ENCODE measurements at places on chromosomes 2 and 18.

GRCh38 chr2:23200787-23201114, 184.2 kb upstream of the KLHL29 start:
- H3K27ac ChIP-seq: no peak overlapping the region
- no peaks in the 10 kb centered on the region for H3K4me1 ChIP-seq
- no peak overlapping the region for H3K4me3 ChIP-seq
- no peaks in the 10 kb centered on the region for H3K36me3 ChIP-seq

GRCh38 chr2:38682008-38682575, 16.2 kb downstream of the GALM start:
- peaks cover 40% of the 10 kb centered on the region for H3K4me1 ChIP-seq
- peak overlapping the region; percentile 89 for H3K27ac ChIP-seq
- H3K4me3 ChIP-seq: peak overlapping the region; percentile 92
- peak; percentile 76 for DNase-seq
- H3K36me3 ChIP-seq: peaks cover 57% of the 10 kb centered on the region
- H3K27me3 ChIP-seq: no peaks in the 10 kb centered on the region

GRCh38 chr2:130850788-130851623, 14.3 kb downstream of the ARHGEF4 start:
- DNase-seq: no peak
- H3K36me3 ChIP-seq: no peaks in the 10 kb centered on the region
- no peaks in the 10 kb centered on the region for H3K4me1 ChIP-seq

DNA sequence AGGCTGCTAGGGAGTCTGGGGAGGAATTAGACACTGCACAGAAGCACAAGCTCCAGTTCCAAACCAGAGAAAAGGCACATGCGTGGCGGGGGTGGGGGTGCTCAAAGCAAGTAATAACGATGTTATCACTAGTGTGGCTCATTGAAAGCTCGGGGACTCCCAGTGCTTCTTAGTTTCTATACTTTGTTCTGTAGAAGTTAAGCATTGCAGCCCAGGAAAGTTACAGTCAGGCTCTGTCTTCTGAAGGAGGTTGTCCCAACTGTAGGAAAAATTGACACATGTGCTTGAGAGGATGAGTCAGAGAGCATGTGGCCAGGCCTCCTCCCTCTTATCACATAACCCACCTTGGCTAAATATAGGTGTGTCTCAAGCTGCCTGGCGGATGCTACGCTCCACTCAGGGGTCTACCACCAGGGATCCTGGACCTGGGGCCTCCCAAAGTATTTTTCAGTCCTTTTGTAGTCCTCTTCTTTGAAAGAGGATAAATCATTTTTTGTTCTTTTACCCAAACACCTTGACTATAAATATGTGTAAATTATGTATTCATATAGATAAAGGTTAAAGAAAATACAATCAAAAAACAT, 3.8 kb downstream of the GALNT5 start:
- H3K4me3 ChIP-seq: peak overlapping the region; percentile 57
- peaks cover 4% of the 10 kb centered on the region for H3K4me1 ChIP-seq
- no peaks in the 10 kb centered on the region for H3K27me3 ChIP-seq
- H3K27ac ChIP-seq: no peak overlapping the region
- no peaks in the 10 kb centered on the region for H3K36me3 ChIP-seq
- DNase-seq: no peak

DNA sequence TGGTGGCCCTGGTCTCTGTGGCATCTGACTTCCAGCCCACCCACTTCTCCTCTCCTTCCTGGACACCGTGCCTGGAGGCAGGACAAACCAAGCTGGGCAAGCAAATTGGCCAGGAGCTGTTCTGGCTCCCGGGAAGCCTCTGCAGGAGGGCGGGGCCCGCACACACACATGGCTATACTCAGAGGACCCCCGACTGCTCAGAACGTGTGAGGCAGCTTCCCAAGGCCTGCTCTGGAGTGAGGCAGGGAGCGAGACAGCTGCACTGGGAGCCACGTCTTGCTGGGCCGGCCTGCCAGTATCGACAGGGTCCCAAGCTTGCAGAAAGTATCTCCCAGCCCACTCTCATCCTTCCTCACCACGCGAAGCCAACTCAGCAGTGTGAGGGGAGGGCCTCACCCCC, 257.3 kb downstream of the TWIST2 start:
- H3K4me3 ChIP-seq: no peak overlapping the region
- H3K36me3 ChIP-seq: peaks cover 80% of the 10 kb centered on the region
- H3K27me3 ChIP-seq: no peaks in the 10 kb centered on the region
- DNase-seq: no peak
- no peak overlapping the region for H3K27ac ChIP-seq

GRCh38 chr2:19230626-19231025, 127.8 kb downstream of the OSR1 start:
- no peak overlapping the region for H3K4me3 ChIP-seq
- H3K27me3 ChIP-seq: no peaks in the 10 kb centered on the region
- H3K36me3 ChIP-seq: no peaks in the 10 kb centered on the region
- H3K4me1 ChIP-seq: no peaks in the 10 kb centered on the region
- DNase-seq: no peak
- H3K27ac ChIP-seq: no peak overlapping the region

- no peaks in the 10 kb centered on the region for H3K36me3 ChIP-seq
- DNase-seq: no peak
- H3K4me3 ChIP-seq: no peak overlapping the region
- no peaks in the 10 kb centered on the region for H3K4me1 ChIP-seq
- H3K27me3 ChIP-seq: peaks cover 4% of the 10 kb centered on the region
Observed at GRCh38 chr2:111025288-111025687, 95.4 kb upstream of the BCL2L11 start.

- no peak overlapping the region for H3K4me3 ChIP-seq
- no peak overlapping the region for H3K27ac ChIP-seq
- H3K36me3 ChIP-seq: no peaks in the 10 kb centered on the region
- no peaks in the 10 kb centered on the region for H3K4me1 ChIP-seq
Observed at GRCh38 chr2:69955029-69955428, 6.4 kb downstream of the ASPRV1 start.

DNA sequence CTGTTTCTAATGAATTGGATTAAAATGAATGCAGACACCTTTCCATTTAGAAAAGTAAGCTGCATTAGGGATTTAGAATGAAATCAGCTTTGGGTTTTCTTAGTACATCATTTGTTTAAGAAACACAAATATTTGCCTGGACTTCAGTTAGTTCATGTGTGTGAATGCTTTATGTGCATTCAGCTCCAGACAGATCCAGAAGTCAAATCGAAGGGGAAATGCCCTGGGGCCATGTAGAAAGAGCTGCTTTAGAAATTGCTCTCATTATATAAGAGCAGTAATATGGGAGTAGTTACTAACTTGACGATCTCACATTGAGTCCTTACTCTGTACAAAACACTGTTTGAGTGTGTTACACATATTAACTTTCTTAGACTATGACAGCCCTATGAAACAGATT, 88.0 kb upstream of the TTC39C start:
- no peaks in the 10 kb centered on the region for H3K36me3 ChIP-seq
- H3K27ac ChIP-seq: no peak overlapping the region
- DNase-seq: no peak
- H3K4me1 ChIP-seq: peaks cover 15% of the 10 kb centered on the region
- no peak overlapping the region for H3K4me3 ChIP-seq

DNA sequence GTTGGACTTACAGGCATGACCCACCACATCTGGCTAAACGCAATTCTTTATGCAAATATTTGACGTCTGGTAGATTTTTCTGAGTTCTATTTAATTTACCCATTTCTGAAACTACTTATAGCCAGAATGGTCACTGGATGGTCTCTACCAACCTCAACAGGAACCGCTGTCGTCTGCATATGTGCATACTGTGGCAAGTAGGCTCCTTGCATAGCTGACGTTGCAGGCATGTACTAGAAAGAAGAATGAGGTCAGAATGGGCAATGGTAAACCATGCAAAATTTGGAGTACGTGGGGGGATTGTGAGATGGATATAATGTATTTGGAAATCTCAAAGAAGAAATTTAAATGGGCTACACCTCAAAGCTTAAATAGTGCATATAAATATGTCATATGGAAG, 77.1 kb upstream of the ITGB6 start:
- peaks cover 52% of the 10 kb centered on the region for H3K36me3 ChIP-seq
- H3K27ac ChIP-seq: no peak overlapping the region
- DNase-seq: no peak
- no peak overlapping the region for H3K4me3 ChIP-seq
- H3K4me1 ChIP-seq: no peaks in the 10 kb centered on the region

DNA sequence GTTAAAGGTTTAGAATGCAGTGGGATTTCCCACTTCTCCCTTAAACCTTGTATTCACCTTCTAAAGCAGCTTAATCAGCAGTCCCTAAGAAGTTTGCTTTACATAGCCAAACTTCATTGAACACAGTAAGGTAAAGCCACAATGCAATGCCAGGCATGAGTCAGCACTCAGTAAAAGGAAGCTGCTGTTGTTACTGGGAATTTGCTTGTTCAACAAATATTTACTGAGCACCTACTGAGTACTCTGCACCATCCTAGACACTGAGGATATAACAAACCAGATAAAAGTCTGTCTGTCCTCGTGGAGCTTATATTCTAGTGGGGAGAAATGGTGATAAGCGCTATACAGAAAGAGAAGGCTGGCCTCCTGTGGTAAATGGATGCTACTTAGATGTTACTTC, 162.7 kb downstream of the PKP4 start:
- no peaks in the 10 kb centered on the region for H3K4me1 ChIP-seq
- H3K27me3 ChIP-seq: no peaks in the 10 kb centered on the region
- no peak overlapping the region for H3K4me3 ChIP-seq
- H3K36me3 ChIP-seq: peaks cover 17% of the 10 kb centered on the region
- no peak overlapping the region for H3K27ac ChIP-seq

DNA sequence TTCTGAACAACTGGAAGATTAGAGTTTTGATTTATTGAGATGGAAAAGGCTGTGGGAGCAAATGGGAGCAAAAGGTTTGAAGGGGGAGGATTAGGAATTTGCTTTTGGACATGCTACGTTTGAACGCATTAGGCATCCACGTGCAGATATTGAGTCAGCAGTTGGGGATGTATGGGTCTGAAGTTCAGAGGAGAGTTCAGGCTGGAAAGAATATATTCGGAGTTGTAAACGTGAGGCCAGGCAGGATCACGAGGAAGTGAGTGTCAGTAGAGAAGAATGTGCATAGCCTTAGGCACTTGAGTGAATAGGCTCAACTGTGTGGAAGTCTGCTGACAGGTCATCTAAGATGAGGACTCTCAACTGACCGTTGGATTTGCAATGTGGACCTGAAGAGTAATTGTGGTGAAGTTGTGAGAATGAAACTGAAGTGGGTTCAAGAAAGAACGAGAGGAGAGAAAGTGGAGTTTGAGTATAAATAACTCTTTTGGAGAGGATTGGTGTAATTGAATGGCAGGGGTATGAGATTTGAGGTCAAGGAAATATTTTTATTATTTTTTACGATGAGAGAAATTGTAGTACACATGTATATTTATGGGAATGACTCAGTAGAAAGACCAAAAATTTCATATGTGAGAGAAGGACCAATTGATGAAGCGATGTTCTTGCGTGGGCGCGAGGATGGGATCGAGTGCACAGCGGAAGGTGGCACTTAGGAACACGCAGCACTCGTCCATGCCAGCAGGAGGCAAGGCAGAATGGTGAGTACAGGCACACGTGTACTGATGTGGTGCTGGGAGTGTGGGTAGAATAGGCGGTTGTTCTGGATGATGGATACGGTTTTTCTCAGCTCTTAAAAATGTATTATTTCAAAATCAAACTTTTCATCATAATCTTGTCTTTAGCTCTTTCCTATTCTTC, 40.5 kb upstream of the POLE4 start:
- H3K27ac ChIP-seq: no peak overlapping the region
- no peaks in the 10 kb centered on the region for H3K36me3 ChIP-seq
- DNase-seq: no peak
- H3K4me1 ChIP-seq: no peaks in the 10 kb centered on the region
- H3K27me3 ChIP-seq: peaks cover 6% of the 10 kb centered on the region

DNA sequence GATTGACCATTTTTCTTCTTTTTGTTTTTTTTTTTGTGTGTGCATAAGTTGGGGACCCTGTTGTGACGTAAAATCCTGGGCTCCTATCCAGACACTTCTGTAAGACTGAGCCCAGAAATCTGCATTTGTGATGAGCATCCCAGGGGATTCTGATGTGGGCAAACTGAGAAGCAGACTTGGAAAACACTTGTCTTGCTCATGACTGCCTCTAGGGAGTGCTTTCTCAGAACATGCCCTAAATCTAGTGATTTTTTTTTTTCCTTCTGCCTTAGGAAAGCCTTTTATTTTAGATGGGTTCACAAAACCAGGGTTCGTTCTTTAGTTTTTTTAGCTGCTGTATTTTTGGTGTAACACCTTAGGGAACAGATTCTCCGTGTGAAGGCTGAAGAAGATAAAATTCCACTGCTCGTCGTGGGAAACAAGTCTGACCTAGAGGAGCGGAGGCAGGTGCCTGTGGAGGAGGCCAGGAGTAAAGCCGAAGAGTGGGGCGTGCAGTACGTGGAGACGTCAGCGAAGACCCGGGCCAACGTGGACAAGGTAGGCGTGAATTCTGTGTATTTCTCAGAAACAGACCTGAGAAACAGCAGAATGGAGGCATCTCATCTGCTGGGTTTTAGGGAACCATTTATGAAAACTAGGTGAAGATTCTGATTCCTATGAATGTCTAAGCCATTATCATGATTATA, 36.7 kb downstream of the RALB start:
- no peaks in the 10 kb centered on the region for H3K27me3 ChIP-seq
- peaks cover 31% of the 10 kb centered on the region for H3K36me3 ChIP-seq
- H3K27ac ChIP-seq: no peak overlapping the region
- H3K4me1 ChIP-seq: peaks cover 13% of the 10 kb centered on the region
- H3K4me3 ChIP-seq: no peak overlapping the region

DNA sequence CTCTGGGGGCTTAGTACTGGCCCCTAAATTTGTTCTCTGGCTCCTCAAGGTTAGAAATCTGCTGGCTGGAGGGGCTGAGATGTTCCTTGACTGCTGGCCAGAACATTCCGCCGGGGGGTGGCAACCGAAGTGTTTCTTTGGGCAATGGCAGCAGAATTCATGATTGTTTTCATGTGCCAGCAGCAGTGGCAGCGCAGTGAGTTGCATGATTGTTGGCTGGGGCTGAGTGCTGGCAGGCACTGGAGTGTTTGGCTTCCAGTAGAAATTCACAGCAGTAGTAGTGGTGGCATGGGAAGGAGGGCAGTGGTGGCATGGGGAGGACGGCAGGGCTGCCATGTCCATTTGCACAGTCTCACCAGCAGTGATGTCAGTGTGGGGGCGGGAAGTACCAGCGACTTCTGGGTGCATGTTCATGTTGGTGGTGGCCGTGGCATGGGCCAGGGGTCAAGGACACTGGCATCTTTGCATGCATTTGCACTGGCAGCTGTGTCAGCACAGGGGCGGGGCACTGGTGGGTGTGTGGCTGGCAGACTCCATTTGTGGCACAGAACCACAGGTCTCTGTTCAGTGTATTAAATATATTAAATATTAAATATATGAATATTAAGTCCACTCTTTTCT, 130.6 kb upstream of the CDH7 start:
- H3K4me1 ChIP-seq: no peaks in the 10 kb centered on the region
- H3K36me3 ChIP-seq: no peaks in the 10 kb centered on the region
- H3K27me3 ChIP-seq: no peaks in the 10 kb centered on the region
- H3K27ac ChIP-seq: no peak overlapping the region
